ENCODE measurements at places on chromosomes 5 and 9.

DNA sequence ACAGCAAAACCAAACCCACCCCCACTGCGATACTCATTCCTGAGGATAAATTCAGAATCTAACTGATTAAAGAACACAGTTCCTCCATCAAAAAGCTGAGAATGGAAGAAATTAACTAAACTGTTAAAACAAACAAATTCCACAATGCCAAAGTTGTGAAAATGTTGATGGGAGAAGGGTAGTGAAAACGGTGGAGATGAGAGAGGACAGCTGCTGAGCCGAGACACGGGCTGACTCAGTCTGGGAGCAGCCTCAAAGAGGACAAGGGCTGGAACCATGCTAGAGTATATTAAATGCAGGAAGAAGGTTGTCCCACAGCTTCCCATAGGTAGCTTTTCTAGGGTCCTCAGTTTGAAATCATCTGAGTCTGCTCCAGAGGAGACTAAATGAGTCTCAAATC lies 14.3 kb downstream of the ADAMTS12 start:
- DNase-seq, result no peak

- DNase-seq, result no peak
These were observed 294.3 kb downstream of the EPB41L4A start for GRCh38 chr5:112124788-112125187.

- peak; percentile 88 for DNase-seq
These were observed 124.3 kb upstream of the SLC12A2 start for GRCh38 chr5:127959152-127959764.

DNA sequence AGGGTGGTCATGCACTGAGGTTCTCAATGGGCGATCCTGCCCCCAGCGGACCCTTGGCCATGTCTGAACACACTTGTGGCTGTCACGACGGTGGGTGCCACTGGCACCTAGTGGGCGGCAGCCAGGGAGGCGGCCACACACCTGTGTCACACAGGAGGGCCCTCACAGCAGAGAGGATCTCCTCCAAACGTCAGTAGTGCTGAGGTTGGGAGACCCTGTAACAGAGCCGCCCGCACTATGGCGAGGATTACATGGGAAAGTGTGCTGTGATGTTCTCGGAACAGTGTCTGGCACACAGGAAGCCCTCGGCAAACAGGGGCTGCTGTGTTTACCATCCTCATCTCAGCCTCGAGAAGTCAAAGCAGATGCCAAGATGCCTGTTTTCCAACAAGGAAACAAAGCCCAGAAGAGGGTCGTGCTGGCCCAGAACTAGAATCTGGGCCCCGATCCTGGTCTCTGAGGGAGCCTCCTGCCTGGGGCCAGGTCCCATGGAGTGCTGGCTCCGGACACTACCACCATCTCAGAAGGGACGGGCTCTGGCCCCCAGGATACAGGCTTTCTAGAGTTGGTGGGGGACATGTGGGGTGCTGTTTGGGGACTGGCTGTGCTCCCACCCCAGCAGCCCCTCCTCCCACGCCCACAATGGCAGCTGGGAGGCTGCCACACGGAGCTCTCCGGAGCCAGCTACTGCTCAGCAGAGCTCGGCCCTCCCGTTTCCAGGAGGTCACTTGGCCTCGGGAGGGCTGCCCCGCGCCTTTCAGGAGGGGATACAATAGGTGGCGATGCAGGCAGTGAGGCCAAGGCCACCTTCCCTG lies 48.2 kb downstream of the DBH start:
- DNase-seq, result no peak

DNA sequence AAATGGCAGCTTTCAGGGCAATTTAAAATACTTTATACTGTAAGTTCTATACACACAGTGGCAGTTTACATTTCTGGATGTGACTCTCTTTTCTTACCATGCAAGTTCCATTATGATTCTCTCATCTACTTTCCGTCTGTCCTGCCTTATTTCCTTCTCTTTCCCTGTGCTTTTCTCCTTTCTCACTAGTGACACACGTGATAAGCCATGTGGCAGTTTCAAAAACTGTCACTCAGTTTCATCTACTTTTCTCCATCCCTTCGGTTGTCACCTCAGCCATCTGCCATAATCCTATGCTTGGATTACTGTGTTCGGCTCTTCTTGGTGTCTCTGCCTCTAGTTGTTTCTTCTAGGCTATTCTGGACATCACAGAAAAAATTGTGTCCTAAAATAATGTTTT lies 46.8 kb upstream of the ATG10 start:
- no peak for DNase-seq

DNA sequence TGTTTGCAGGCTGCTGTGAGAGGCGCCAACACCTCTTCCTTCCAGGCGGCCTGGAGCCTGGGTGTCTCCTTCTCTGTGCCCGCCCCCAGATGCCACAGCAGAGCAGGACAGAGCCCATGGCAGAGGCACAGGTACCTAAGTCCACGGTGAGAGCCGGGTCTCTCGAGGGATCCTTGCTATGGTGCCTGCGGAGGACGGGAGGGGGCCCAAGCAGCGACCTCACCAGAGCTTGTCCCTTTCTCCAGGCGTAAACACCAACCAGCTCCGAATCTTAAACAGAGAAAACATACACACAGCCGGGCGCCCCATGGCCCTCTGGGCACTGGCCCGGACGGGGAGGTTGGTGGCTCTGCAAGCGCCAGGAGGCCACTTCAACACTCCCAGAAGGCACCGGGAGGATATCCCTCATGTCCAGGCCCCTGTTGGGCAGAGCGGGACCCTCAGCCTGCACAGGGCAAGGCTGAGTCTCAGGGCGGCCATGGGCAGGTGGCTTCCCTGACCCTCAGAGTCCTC lies 11.8 kb downstream of the CCDC187 start:
- no peak for DNase-seq

- DNase-seq, result peak; percentile 74
These were observed at the start of gene PTCH1 for GRCh38 chr9:95516734-95517558. Gene PTCH1 (minus strand): TSS chr9:95516971.

- no peak for DNase-seq
These were observed 50.1 kb downstream of the TMEM167A start for GRCh38 chr5:83026930-83027687.

DNA sequence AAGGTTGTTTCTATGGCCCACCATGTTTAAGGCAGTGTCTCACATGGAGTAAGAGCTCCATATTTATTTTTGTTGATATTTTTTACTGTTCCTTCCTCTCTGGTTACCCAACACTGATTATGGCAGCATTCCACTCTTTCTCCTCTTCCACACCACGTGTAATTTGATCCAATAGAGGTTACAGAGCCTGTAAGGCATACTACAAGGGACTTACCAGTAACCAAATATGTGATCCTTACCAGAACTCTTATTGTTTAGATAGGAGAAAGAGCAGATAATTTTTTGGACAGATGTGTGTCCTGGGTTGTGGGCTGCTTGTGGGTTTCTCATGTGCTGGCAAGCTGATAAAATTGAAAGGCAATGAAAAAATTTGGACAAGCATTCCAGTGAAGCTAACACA lies 261.3 kb downstream of the TMEM167A start:
- no peak for DNase-seq

GRCh38 chr9:126357074-126357473 lies 30.4 kb downstream of the MVB12B start:
- no peak for DNase-seq

DNA sequence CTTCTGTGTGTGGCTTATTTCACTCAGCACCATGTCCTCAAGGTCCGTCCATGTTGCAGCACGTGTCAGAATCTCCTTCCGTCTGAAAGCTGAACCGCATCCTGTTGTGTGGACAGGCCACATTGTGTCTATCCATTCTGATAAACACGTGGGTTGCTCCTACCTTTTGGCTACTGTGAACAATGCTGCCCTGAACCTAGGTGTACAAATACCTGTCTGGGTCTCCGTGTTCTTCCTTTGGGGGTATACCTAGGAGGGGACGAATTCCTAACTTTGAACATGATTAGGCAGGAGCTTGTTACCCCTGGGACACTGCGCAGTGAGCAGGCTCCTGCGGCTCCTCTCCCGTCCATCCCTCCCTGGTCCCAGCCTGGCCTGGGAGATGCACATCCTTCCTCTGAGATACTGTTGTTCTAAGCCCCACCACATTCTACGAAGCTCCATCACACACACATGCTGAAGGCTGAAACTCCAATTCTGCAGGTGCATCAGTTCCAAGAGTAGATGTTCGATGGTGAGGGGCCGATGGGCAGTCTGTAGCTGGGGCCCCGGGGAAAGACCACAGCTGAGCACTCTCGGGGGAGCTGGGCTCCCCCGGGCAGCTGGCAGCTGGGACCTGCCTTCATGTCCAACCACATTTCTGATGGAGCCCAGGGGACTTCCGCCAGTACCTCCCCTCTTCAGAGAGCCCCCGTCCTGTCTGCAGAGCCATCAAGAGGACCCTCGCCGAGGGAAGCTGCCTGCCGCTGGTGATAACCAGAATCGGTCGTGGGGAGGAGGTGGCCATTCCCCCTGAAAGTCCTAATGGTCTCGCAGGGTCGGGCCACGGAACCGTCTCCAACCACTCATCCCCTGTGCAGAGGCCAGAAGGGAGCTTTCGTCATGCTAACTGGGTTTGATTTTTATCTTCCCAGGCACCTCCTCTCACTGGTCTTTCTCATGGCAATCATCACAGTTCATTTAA lies 120.9 kb downstream of the COL23A1 start:
- DNase-seq, result no peak

DNA sequence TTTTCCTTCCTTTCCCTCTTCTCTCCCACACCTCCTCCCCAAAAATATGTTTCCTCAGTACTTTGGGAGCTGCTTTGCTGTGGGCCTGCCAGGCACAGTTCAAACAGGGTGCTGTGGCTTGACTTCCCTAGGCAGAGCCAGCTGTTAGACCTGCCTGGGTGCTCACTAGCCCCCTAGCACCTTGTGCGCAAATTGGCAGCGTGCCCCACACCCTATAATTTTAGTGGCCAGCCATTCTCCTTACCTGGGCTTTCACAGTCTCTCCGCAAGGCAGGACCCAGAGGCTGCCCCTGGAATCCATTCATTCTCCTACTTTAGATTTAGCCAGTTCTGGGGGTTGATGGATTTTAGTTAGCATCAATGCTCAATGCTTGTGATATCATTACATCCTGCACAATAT lies 72.3 kb downstream of the ANGPTL2 start:
- DNase-seq, result no peak
